ENCODE measurements at places on chromosomes 2 and 18.

DNA sequence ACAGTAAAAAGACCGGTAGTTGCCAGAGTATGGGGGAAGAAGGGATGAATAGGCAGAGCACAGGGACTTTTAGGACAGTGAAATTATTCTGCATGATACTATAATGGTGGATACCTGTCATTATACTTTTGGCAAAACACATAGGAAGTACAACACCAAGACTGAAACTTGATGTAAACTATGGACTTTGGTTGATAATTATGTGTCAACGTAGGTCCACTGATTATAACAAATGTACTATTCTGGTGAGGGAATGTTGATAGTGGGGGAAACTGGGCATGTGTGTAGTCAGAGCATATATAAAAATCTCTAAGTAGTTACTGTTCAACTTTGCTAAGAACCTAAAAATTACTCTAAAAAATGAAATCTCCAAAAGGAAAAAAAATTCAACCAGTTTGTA is 629.7 kb downstream of the CCDC85A start:
- DNase-seq = no peak

DNA sequence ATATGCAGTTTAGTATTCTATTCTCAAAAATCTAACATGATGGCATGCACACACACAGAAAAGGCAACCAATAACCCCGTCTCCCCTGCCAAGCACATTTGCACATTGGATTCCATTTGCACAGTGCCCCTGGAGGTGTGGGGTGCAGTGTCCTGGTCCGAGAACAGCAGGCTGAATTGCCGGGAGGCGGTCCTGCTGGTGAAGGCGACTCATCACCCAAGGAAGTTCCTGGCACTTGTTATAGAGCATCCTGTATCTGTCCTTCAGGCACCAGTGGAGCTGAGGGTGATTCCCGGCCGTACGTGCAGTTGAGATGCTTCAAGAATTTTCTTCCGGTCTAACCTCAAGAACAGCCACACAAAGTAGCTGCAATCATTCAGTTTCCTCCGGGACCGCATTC is 73.0 kb upstream of the RAB12 start:
- DNase-seq = no peak

- no peak for DNase-seq
Observed at GRCh38 chr2:15278296-15278695, 282.8 kb downstream of the NBAS start.

GRCh38 chr2:13504808-13505207 is 788.1 kb downstream of the TRIB2 start:
- DNase-seq = no peak

DNA sequence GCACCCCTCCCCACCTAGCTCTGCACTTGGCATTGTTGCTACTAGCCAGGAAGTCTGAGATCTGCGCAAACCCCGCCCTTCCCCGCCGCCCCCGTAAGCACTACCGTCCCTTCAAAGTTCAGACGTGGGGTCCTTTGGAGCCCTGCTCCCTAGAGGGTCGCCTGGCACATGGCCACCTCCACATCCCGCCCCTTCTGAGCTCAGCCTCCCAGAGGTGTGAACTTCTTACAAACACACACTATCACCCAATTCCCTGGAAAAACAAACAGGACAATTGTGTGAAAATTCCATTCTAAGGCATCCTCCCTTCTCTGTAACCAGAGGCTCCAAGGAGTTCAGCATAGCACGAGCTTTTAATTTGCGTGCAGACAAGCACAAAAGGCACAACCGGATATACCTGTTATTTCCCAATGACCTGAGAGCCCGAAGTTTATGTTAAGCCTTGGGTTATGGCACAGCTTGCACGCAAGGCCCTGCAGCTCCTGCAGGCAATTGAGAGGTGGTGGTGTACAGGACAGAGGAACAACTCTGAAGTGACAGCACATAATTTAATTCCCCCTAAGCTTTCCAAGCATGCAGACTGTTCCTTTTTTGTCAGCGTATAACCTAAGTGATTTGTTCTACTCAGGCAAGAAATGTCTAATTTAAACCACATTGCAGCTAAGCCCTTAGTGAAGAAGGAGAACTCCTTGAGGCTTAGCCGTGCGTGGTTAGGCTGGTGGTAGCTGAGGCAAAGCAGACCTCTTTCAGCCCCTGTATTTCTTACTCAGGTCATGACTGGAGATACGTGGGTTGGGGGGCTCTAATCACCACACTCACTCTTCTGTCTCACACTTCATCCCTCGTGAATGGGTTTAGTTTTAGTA is 20.3 kb upstream of the CYP1B1 start:
- peak; percentile 21 for DNase-seq

Measured in activated CD4-positive, alpha-beta T cell treated with anti-CD3 and anti-CD28 coated beads, Interleukin-2, amount 50 U/mL, for 48 hours (primary cell).